ENCODE measurements at places on chromosomes 11 and 22.

GRCh38 chr22:30891443-30891755, 77.2 kb downstream of the MORC2 start:
- no peak for DNase-seq

DNA sequence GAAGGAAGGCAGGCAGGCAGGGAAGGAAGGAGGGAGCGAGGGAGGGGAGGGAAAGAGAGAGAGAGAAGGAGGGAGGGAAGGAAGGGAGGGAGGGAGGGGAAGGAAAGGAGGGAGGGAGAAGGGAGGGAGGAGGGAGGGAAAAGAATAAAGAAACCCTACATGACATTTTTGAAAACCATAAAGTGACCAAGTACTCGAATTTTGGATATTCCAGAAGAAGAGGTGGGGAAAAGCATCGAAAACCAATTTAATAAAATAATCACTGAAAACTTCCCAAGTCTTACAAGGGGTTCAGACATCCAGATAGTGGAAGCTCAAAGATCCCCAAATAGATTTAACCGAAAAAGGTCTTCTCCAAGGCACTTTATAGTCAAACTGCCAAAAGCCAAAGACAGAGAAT, 11.7 kb downstream of the GDPD4 start:
- no peak for DNase-seq

DNA sequence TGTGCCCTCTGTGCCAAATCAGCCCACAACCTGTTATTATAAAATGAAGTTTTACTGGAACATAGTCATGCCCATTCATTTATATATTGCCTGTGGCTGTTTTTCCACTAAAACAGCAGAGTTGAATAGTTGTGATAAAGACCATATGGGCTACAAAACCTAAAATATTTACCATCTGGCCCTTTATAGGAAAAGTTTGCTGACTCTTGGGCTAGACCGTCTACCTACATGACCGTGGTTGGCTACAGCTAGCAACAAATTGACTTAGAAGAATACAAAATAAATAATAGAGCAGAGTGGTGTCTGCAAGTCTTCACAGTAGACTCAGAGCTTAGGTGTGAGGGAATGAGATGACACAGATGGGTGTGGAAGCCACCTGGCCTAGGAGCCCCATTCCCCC, 11.2 kb upstream of the IL18BP start:
- DNase-seq: no peak

- DNase-seq: no peak
Measured at GRCh38 chr11:125211191-125211947, 46.8 kb downstream of the PKNOX2 start.

- DNase-seq: no peak
Measured at GRCh38 chr11:47466201-47466600, 17.3 kb upstream of the RAPSN start.

DNA sequence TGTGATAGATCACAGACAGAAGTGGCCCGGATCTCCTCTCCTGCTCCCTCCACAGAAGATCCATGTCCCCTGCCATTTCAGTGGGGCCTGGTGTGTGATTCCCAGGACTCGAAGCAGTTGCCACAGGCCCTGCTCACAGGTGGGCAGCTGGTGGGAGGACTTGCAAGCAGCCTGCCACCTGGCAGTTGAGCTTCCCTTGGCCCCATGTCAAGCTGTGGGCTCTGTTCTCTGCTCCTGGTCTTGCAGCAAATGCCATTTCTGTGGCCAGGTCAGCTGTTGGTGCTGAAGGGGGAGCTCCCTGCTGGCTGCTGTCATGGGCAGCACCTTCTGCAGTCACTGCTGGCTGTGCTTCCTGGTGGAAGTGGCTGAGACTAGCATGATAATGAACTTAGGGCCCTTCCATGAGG, 59.1 kb upstream of the SLC22A12 start:
- DNase-seq: no peak

DNA sequence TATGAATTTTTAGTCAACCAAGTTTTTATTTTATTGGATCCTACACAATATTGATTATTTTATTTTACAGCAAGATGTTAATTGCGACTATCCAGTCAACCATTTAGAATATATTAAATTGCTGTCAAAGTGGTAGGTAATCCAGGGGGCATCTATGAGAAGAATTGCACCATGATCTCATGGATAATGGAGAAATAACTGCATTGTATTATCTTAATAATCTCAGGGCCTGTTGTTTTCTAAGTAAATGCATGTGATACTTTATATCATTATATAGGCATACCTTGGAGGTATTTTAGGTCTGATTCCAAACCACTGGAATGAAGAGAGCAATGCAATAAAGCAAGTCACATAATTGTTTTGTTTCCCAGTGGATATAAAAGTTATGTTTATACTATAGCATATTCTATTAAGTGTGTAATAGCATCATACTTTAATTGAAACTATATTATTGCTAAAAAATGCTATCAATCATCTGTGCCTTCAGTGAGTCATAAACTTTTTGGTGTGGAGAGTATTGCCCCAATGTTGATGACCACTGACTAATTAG, 595.4 kb upstream of the CHORDC1 start:
- DNase-seq: no peak

GRCh38 chr22:30116362-30117117, 36.3 kb downstream of the HORMAD2 start:
- no peak for DNase-seq

- DNase-seq: no peak
Measured at GRCh38 chr11:114026355-114026754, 33.2 kb upstream of the ZBTB16 start.

GRCh38 chr11:131616481-131617140, 246.2 kb downstream of the NTM start:
- DNase-seq: no peak

DNA sequence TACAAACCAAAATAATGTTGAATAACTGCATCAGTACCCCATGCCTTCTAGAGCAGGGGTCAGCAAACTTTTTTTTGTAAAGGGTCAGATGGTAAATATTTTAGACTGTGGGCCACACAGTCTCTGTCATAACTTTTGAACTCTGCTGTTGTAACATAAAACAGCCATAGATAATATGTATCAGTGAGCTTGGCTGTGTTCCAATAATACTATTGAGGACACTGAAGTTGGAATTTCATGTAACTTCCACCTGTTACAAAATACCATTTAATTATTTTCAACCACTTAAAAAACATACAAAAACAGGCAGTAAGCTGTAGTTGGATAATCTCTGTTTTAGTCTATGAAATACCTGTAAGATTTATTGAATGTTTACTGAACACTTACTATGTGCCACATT, 55.2 kb downstream of the PICALM start:
- DNase-seq: no peak

- DNase-seq: no peak
Measured at GRCh38 chr11:2762451-2762850, 62.7 kb upstream of the KCNQ1OT1 start.

- no peak for DNase-seq
Measured at GRCh38 chr11:36090356-36091109, 146.7 kb downstream of the LDLRAD3 start.

GRCh38 chr22:43006753-43007152, 8.2 kb downstream of the PACSIN2 start:
- no peak for DNase-seq

DNA sequence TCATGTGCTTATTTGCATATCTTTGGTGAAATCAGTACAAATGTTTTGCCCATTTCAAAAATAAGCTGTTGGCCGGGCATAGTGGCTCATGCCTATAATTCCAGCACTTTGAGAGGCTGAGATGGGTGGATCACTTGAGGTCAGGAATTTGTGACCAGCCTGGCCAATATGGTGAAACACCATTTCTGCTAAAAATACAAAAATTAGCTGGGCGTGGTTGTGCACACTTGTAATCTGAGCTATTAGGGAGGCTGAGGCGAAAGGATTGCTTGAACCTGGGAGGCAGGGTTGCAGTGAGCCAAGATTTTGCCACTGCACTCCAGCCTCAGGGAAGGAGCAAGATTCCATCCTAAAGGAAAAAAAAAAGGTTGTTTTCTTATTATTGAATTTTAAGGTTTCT, 136.0 kb downstream of the SWAP70 start:
- no peak for DNase-seq

DNA sequence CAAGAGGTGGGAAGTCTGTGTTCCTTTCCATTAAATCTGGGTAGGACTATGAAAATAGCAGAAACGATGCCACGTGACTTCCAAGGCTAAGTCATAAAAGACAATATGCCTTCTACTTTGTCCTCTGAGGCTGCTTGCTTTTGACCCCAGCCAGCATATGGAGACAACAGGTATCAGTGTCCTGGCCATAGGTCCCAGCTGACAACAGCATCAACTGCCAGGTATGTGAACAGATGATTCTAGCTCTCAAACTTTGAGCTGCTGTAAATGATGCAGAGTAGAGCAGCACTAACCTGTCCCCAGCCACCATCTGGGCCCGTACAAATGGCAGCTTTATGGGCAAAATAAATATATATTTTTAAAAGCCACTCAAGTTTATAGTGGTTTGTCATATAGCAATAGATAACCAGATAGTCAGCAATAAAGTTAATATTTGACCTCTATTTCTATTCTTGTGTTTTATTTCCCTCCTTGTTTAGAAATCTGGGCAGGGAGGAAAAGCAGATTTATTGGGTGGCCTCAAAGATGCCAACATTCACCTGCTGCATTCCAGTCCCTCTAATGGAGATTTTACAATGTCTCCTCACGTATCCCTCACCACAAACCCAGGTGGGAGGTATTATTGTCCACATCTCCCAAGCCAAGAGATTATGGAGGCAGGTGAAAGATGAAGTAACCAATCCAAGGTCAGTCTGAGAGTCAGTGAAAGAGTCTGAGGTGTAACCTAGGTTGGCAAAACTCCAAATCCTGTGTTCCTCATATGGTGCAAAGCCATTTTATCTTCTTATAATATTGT, 209.6 kb upstream of the LARGE1 start:
- DNase-seq: no peak

GRCh38 chr11:67126986-67127385, 7.9 kb downstream of the KDM2A start:
- DNase-seq: no peak

DNA sequence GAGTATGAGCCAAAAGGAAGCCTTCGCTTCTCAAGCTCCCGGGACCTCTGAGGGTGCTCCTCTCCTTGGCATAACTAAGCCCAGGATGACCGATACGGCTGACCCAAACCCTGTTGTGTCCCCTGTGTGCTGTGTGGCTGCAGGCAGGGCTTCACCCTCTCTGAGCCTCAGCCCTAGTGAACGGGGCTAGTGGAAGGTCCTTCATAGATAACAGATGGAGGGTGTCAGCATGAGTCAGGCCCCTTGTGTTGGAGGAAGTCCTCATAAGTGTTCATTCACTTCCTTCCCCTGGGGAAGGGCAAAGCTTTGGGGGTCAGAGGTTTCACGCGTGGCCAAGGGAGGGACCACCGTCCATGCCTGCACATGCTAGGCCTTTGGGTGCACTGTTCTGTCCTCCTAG, 21.5 kb downstream of the SHISAL1 start:
- no peak for DNase-seq

DNA sequence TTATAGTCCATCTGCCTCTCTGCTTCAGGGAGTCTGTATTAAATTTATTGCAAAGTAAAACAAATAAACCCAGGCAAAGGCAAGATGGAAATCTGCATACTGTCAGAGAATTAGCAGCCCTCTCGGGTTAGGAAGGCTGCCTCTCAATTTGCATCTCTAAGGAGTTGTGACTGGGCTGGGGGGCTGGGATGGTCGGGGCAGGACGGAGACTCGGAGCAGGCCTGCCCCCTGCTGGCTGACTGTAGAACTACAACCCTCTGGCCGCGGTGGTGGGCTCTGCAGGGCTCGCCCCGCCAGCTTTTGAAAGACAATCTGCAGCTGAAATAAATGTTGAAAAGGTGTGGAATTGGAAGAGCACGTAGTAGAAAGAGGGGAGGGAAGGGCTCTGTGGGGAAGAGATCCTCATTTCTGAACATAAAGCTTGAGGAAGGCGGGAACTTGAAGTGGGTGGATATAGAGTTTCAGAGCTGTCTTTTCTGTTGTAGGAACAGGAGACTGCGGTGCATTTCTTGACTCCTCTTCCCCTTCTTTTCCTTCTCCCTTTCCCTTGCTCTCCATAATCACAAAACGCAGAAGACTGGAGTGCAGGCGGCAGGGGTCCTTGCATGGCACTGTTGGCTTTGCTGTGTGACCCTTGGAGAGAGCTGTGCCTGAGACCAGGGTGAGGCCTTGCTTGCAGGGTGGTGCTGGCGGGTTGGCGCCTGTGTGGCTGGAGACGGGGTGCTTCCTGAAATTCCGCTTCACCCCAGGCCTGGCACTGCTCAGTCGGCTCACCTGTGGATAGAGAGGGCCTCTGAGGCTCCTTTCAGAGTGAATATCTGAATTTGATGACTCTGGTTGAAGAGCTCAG, 22.6 kb upstream of the PKNOX2 start:
- DNase-seq: no peak

DNA sequence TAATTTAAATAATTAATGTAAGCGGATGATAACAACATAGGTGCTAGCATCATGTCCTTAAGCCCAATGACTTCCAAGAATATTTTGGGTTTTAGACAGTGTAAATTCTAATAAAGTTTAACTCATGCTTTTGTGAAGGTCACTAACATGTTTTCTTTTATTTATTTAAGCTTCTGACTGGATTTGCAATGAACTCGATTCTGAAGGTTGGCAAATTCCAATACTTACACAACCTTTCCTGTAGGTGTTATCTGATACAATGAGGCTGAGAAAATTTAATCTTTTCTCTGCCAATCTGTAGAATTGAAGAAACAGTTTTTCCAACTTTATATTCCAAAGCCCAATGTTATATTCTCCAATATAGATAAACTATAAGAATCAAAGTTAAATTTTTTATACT, 311.3 kb downstream of the LUZP2 start:
- no peak for DNase-seq

- DNase-seq: no peak
Measured at GRCh38 chr11:75920848-75921247, 105.8 kb downstream of the UVRAG start.

GRCh38 chr22:48078825-48079224, 1316.4 kb downstream of the TBC1D22A start:
- DNase-seq: no peak

GRCh38 chr11:39678996-39679395, 1780.5 kb downstream of the LRRC4C start:
- DNase-seq: no peak

DNA sequence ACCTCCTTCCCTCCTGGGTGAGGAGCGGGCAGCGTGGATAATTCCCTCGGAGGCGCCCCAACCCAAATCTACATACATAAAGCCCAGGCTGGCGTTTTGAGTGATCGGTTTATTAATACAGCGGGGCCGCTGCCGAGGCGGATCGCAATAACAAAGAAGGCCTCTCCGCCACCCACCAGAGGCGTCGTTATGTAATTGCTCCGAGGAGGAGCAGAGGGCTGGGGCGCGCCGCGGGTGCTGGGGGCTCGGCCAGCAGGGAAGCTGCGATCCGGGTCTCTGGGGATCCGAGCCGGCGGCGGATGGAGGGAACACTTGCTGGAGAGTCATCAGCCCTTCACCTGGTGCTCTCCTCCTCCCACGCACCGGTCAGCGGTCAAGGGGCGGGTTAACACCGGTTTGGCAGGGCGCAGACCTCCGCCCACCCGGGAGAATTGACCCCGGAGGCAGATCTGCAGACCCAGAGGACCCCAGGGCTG, 6.4 kb upstream of the TP53I11 start:
- DNase-seq: no peak

- no peak for DNase-seq
Measured at GRCh38 chr22:46162285-46162684, 12.0 kb downstream of the PPARA start.

- DNase-seq: no peak
Measured at GRCh38 chr11:110712659-110713448, 617 bp upstream of the ARHGAP20 start.

Data from activated gamma-delta T cell (primary cell).